ENCODE measurements at places on chromosomes 1 and 21.

DNA sequence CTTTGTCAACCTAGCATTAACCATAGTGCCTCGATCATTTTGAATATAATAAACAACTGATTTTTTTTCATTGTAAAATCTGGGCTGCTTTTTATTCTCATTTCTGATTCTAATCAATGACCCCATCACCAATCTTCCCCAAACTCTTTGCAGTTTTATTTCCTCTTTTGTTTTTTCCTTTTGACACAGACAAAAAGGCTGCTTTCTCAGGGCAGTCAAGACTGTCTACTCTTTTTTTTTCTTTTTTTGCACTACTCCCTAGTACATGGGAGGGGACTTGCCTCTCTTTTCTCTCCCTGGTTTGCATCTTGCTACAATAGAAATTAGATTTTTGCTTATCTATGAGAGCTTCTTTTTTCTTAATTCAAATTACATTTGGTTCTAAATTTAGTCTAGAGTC is 987.9 kb downstream of the ADGRL2 start:
- DNase-seq: no peak

DNA sequence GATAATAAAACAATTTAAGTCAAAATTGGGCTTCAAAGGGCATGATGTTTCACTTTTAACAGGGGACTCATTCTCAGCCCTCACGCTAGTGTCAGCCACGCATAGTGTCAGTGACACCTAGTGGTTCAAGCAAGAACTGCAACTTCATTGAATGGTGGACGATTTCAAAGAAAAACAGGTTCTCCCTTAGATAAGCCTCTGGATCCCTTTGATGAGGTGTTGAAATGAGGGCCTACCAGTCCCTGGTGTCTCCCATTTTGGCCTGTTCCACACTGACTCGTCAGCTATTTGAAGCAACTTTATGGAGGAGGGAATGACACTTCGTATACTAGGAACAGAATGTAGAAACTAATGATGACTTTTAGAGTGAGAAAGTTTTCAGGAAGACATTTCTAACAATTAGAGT is 56.2 kb downstream of the FCRL5 start:
- DNase-seq: no peak

- no peak for DNase-seq
Measured at GRCh38 chr21:41662761-41663160, 104.1 kb downstream of the RIPK4 start.

DNA sequence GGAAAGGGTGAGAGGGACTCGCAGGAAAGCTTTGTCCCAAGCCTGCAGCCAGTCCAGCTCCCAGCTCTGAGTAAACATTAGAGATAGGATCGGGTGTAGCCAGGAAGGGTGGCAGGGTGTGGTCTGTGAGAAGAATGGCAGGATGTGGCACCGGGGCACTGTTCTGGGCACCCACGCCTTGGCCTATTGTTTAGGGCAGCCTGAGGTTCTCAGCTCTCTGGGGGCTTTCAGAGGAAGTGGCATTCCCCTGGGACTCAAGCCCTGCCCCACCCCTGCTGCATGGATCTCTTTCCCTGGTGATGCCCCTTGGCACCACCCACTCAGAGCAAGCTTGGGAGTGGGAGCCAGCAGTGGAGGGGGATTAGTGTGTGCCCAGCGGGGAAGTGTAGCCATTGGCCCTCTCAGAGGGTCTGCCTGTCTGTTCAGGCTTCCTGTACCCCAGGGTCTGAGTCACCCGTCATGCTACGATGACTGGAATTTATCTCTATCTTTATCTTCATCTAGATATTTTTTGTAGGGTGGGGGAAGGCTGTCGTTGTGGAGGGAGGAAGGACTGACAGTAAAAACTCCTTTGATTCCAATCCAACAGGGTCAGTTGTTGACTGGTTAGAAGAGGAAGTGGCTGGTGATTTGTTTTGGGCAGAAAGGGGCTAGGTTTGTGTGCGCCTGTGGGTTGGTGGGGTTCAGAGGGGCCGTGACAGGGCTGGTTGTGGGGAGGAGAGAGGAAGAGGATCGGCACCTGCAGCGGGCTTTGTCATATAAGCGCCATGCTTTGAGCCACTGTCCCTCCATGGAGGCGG is 31.6 kb downstream of the SOX13 start:
- no peak for DNase-seq

DNA sequence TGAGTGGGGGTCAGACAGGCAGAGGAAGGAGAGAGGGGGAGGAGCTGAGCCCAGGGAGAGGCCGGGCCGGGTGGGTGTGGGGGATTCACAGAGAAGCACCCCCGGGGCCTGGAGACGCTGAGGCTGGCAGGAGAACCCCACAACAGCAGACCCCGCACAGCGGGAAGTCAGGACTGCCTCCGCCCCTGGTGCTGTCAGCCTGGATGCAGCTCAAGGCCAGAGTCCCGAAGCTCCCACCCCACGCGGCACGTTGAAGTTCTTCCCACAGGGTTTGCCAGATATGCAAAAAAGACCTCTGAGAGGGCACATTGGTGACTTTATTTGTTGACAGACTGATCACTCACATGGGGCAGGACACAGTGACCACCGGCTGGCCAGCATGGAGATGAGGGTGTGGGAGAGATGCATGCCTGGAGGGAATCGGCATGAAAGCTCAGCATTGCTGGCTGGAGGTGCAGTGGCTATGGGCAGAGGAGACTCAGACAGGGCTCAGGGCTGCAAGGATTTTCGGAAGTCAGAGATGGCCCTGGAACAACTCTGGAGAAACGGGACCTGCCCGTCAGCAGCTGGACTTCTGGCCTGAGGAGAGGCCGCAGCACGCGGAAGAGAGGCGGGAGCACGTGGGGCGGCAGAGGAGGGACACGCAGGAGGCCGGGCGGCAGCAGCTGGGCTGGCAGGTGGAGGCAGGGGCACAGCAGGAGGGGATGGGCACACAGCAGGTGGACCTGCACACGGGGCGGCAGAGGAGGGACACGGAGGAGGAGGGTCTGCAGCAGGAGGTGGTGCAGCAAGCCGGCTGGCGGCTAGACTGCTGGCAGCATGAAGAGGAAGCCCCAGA is 885 bp downstream of the KRTAP10-3 start:
- no peak for DNase-seq

GRCh38 chr1:191240925-191241324 is 763.3 kb upstream of the BRINP3 start:
- no peak for DNase-seq

DNA sequence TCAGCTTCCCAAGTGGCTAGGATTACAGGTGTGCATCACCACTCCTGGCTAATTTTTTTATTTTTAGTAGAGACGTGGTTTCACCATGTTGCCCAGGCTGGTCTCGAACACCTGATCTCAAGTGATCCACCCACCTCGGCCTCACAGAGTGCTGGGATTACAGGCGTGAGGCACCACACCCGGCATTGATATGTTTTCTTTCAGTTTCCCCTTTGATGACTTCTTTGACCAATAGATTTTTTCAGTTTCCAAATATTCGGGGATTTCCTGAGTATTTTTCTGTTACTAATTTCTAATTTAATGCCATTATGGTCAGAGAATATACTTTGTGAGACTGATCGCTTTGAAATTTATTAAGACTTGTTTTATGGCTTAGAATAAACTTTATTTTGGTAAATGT is 406.1 kb downstream of the RYR2 start:
- DNase-seq: no peak

All from uterus (tissue), 4 donors.